Thoracic aorta (tissue), 2 donors: ENCODE measurements at places on chromosomes 2 and 18.

- no peak for DNase-seq
Measured at GRCh38 chr2:29841386-29842004, 79.9 kb downstream of the ALK start.

- no peak for DNase-seq
Measured at GRCh38 chr2:73053316-73054114, 18.0 kb downstream of the SFXN5 start.

DNA sequence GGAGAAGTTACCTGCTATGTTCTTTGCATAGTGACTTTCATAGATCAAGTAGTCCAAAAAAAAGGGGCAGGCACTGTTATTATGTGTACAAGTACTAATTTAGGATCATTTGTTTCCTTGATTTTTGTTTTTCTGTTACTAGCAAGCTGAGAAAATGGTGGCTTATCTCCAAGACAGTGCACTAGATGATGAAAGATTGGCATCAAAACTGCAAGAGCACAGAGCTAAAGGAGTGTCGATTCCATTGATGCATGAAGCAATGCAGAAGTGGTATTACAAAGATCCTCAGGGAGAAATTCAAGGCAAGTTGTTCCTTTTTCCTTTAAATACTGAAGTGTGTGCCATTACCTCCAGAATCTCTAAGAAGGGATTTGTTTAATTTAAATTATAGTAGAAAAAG lies 19.6 kb upstream of the KCNJ13 start:
- no peak for DNase-seq

DNA sequence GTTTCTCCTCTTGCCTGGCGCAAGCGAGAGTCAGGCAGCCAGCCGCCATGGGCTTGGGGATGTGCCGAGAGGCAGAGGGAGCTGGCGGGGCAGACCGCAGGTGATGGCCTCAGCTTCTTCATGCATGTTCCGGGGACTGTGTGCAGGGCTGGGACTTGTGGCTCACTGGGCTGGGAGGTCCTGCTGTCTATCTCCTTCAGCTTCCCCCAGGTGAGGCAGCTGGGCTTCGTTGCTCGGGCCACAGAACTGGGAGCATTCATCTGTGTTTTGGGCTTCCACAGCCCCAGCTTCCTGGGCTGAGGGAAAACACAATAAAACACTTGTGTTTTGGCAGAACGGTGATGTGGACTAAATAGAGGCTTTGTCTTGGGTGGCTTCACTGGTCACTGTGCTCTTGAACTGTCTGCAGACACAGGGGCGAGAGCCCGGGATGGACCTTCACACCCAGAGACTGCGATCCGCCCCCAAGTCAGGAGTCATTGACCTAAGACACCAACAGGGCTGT lies 93.5 kb downstream of the DYSF start:
- no peak for DNase-seq

GRCh38 chr2:239569401-239570090 lies 168.7 kb upstream of the HDAC4 start:
- no peak for DNase-seq

GRCh38 chr2:129800686-129801085 lies 178.8 kb upstream of the RAB6C start:
- no peak for DNase-seq

GRCh38 chr2:50026236-50026635 lies 871.9 kb upstream of the FSHR start:
- DNase-seq: no peak

- no peak for DNase-seq
Measured at GRCh38 chr2:4674007-4674406, 970.6 kb downstream of the DCDC2C start.

- no peak for DNase-seq
Measured at GRCh38 chr2:173339807-173340206, 14.9 kb upstream of the CDCA7 start.

- DNase-seq: no peak
Measured at GRCh38 chr2:168633200-168633599, 169.2 kb upstream of the NOSTRIN start.

DNA sequence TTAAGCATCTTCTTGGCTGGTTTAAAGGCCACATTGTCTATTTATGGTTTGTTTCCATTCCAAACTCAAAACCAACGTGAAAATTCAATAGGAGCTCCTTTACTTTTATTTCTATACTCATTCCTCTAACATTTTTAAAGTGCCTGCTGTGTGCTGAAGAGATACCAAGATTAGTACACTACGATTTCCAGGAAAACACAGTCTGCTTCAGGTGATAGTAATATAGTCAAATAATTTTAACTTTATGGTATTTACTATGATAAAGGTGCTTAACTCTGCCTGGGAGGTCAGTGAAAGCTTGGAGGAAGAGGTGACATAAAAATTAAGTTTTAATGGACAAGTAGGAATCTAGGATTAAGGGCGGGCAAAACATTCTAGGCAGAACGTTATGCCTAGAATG lies 121.4 kb downstream of the KIAA1328 start:
- no peak for DNase-seq

GRCh38 chr2:65934992-65935629 lies 499.8 kb upstream of the MEIS1 start:
- no peak for DNase-seq

- DNase-seq: no peak
Measured at GRCh38 chr18:65808759-65809158, 57.9 kb downstream of the CDH7 start.

DNA sequence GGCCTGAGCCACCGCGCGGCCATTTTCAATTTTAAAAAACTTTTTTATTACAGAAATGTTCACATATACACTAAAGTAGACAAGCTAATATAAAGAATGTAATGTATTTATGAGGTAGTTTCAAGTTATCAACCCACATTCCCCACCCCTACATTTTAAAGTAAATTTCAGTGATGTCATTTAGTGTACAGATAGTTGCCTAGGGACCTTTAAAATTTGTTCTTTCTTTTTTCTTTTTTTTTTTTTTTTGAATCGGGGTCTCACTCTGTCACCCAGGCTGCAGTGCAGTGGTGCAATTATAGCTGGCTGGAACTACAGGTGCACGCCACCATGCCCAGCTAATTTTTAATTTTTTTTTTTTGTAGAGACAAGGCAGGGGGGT lies 2.6 kb upstream of the LIMS1 start:
- DNase-seq: no peak

DNA sequence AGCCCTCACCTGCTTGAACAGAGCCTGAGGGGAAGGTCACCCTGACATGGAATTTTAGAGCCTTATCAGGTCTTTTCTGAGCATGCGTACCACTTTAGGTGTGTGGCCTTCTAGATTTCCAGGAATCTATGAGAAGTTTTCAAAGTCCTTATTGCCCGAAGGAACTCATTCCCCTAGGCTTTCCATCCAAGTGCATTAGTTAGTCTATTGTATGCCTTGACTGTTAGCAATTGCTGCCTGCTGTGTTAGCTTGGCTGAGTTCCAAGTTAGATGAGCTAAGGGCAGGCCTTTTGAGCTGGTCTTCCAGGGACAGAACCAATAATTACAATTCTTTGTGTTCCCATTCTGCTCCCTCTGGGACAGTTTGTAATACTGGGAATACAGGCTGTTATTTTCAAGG lies 30.8 kb upstream of the PUM2 start:
- DNase-seq: no peak

- no peak for DNase-seq
Measured at GRCh38 chr2:47629501-47630460, 153.2 kb upstream of the MSH6 start.

GRCh38 chr2:84234103-84234502 lies 225.0 kb downstream of the SUCLG1 start:
- no peak for DNase-seq

DNA sequence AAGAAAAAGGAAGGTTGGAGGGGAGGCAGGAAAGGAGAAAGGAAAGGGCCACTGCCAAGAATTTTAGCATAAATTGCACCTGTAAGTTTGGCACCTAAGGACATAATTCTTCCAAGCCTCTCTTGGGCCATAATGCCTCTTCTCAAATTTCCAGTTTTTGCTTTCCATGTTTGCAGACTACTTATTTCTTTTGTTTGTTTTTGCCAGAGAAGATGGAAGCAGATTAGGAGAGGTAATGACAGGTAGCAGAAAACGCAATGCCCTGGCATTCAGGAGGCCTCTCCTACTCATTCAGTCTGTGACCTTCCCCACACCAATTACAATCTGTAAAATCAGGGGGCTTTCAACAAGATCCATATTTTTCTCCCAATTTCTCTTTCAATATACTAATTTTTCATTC lies 56.8 kb downstream of the MRPL33 start:
- no peak for DNase-seq
